ENCODE measurements at places on chromosomes 13 and 19. TPM values are rescaled to one million over a fixed set of nuclear protein-coding genes. Genes with fewer than 3 reads are reported as not detected.

The THSD1 gene
- total RNA-seq: 4.1 TPM

DNA sequence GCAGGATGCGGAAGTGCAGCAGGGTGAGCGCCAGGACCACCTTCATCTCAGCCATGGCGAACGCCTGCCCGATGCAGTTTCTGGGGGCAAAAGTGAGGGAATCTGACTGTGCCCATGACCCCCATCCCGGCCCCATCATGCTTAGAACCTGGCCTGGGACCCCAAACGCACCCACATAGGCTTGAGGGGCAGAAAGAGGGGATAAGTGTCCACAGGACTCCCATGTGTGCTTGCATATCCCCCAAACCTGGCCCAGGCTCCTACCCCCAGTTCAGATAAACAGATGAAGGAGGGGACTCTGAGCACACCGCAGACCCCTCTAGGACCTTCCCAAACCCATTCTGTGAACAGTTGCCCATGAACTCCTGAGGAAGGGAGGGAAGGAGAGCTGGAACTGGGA lies 16.0 kb upstream of the CYP4F2 start:
- no peak for DNase-seq

GRCh38 chr13:32537580-32538142 lies 934 bp downstream of the N4BP2L2 start:
- no peak for DNase-seq

DNA sequence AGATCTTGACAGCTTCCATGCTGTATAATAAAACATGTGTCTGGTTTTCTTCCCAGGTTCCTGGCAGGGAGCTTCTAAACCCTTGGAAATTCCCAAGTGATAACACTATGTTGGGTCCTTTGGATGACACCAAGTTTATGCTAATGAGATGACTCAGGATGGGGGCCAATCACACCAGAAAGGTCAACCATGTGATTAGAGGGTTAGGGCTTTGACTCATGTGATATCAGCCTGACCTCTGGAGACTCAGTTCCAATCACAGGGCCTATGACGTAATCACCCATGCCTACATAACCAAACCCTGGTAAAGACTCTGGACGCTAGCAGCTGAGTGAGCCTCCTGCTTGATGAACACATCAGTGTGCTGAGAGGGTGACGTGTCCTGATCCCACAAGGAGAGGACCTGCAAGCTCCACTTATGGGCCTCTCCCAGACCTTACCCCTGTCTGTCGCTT lies 203.6 kb downstream of the DCLK1 start:
- DNase-seq: peak; percentile 3

The B3GNT8 gene
- 4.0 TPM for total RNA-seq

The OR10H1 gene
- total RNA-seq: not detected

DNA sequence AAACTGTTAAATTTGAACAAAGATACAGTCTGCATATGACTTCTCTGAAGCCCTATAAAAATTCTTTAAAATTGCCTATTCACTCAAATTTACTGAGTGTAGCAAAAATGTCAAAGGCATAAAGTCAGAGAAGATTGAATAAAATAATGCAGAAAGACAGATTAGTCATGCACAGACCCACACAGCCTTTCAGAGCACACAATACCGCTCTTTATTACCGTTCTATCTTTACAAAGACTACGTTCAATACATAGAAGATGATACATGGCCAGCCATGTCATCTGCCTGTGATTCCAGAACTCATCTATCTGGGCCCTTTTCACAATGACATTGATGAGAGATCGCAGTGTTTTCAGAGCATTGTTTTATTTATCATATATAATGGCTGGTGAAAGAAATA lies 107.2 kb downstream of the URI1 start:
- no peak for DNase-seq

The NCAN gene
- not detected for total RNA-seq

DNA sequence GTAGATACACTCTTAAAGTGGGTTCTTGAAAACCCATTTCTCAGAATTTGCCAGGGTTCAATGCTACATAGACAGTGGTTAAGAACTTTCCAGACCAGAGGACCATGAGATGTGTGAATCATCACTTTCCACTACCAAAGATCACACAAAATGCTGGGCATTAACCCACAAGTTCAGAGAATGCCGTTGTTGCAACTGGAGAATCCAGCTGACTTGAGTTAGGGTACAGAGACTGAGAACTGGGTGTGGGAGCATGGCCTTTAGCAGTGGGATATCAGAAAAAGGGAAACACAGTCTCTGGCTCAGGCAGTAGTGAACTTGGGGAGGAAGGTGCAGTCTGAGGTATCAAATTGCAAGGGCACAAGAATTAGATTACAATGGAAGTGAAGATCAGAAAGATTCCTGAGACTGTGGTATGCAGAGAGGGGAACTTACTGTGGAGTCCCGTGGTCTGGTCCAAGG lies 51.5 kb upstream of the WDFY2 start:
- no peak for DNase-seq

GRCh38 chr13:109509154-109509900 lies 277.1 kb downstream of the IRS2 start:
- DNase-seq: no peak

GRCh38 chr13:69213396-69213795 lies 894.2 kb upstream of the ATXN8OS start:
- no peak for DNase-seq

DNA sequence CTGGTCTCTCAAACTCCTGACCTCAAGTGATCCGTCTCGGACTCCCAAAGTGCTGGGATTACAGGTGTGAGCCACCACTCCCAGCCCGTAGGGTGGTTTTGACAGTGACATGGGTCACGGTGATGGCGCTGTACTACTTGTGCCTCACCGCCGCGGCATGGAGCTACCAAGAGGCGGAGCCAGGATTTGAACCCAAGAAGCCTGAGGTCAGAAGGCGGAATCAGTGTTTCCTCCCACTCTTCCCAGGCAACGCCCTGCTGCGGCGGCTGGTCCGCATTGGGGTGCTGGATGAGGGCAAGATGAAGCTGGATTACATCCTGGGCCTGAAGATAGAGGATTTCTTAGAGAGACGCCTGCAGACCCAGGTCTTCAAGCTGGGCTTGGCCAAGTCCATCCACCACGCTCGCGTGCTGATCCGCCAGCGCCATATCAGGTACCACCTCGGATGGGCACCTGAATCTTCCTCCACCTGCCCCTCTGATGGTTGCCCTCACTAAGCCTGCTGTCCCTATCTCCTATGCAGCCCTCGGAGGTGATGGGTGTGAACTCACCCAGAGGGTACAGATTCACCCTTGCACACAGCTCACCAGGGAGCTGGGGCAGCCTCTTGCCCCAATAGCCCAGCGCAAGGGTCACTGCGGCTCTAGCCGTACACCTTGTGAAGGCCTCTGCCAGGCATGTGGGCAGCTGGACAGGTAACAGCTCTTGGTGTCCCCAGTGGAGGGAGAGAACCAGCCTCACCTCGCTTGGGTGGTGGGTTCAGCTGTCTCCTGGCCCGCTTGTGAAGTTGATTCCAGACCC lies 5.6 kb downstream of the RPS9 start:
- no peak for DNase-seq

- DNase-seq: no peak
These were observed 55.1 kb upstream of the CLDN10 start for GRCh38 chr13:95497381-95497807.

DNA sequence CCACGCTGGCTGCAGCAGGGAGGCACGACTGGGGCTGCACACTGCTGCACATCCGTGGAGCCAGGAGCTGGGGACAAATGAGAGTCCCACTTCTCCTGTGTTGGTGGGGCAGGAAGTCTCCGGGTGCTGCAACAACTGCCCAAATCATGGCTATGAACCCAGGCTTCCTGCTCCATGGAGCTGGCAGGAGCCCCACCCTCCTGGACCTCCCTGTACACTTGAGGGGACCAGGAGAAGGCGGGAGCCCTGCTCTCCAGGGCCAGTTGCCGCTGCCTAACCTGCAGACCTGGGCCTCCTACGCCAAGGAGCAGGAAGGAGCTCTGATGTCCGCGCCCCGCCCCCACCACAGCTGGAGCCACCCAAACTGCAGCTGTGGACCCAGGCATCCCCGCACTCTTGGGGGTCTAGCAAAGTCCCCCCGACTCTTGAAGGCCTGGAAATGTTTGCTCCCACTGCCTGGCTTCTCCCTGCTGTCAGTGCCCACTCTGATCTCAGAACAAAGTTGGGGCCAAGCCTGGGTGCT lies 752.1 kb upstream of the PCDH20 start:
- no peak for DNase-seq

The CPAMD8 gene
- total RNA-seq: 36.4 TPM

The PRTN3 gene
- total RNA-seq: not detected

The CALR3 gene
- not detected for total RNA-seq

DNA sequence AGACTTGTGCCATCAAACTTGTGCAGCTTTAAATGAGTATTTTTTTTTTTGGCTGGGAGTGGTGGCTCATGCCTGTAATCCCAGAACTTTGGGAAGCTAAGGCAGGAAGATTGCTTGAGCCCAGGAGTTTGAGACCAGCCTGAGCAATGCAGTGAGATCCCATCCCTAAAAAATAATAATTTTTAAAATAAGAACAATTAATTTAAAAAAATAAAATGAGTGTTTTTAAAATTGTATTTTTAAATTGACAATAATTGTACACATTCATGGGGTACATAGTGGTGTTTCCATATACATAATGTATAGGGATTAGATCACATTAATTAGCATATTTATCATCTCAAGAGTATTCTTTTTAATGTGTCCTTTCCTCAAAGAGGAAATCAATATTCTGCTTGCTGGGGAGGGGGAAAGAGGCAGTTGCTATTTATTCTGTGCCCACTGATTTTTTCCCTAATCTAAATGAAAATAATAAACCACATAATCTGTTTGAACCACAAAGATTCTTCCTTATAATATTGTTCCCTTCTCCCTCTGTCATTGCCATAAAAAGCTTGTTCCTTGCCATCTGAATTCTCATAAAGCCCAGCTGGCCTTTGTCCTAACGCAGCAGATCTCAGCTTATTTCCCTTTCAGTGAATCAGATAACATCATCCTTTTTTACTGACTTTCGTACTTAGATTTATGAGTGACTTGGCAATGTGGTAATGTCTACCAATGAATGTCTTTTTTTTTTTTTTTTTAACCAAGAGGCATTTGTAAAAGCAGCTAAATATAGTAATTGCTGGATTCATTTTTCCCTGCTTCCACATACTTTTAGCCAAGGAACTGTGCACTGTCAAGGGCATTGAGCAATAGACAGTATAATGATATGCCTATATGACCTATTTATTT lies 81.8 kb upstream of the RUBCNL start:
- no peak for DNase-seq

The GPR12 gene
- total RNA-seq: not detected

GRCh38 chr13:48645845-48646244 lies 7.9 kb upstream of the CYSLTR2 start:
- no peak for DNase-seq

The FXYD1 gene
- total RNA-seq: 65.8 TPM

DNA sequence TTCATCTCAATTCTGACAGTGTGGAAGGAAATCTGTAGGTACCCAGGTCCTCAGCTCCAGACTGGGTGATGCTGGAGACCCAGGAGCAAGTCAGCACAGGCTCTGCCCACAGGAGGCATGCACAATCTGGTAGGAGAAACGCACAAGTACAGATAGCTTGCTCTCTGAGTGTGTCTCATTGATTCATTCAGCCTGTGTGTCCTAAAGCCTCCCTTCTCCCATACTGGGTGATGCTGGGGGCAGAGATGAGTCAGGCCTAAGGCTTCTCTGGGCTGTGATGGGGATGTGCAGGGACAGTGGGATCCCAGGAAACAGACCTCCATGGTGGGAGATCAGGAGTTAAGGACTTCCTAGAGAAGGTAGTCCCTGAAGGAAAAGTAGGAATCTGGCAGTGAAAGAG lies 6.8 kb downstream of the ZNF526 start:
- no peak for DNase-seq

The TSSK6 gene
- total RNA-seq: 1.5 TPM

DNA sequence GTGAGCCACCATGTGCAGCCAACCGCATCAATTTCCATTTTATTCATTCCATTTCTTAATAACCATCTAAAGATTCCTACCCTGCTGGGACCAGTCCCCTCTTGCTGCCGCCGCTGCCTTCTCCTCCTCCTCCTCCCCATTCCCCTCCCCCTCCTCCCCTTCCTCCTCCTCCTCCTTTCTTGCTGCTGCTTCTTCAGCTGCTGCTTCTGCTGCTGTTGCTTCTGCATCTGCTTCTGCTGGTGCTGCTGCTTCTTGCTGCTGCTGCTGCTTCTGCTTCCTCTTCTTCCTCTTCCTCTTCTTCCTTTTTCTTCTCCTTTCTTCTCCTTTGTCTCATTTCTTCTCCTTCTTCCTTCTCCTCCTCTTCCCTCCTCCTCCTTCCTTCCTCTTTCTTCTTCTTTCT lies 20.0 kb upstream of the SPRYD7 start:
- no peak for DNase-seq

DNA sequence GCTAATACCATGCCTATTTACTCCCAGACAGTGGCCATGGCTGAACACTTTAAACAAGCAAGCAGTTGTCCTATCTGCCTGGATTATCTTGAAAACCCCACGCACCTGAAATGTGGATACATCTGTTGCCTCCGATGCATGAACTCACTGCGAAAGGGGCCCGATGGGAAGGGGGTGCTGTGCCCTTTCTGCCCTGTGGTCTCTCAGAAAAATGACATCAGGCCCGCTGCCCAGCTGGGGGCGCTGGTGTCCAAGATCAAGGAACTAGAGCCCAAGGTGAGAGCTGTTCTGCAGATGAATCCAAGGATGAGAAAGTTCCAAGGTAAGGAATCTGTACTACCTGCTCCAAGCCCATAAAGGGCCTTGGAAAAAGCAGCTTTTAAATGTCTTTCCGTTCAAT lies 8.6 kb downstream of the RFPL4AL1 start:
- no peak for DNase-seq

- no peak for DNase-seq
These were observed 86.2 kb upstream of the FRY start for GRCh38 chr13:31945202-31945961.

GRCh38 chr19:18975869-18976268 lies 34.9 kb upstream of the HOMER3 start:
- no peak for DNase-seq

DNA sequence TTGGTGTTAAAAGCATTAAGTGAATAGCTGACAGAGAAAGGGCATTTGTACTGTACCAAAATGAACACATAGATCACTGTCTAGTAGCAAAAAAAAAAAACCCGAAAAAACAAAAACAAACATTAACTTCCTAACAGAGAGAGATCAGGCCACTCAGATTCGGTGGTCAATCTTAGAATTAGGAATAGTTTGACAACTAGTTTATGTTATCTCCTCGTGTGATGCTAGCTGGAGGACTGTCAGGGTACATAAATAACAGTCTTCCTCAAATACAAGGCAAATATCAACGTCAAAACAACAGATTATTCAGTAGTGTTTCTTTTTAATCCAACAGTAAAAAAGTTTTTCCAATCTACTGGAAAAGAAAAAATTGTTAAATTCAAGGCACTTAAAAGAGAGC lies 1.7 kb downstream of the ZMYM5 start:
- no peak for DNase-seq

Data from thoracic aorta (tissue), 2 donors.